Vagina (tissue), 2 donors: ENCODE measurements at places on chromosomes 13 and 19.
A peak's percentile ranks its signal among the peaks of the same experiment; 100 is the strongest.

- no peak for DNase-seq
Measured at GRCh38 chr13:41897126-41897525, 63.8 kb downstream of the VWA8 start.

GRCh38 chr19:36115453-36116343 is at the start of gene TBCB:
Gene TBCB (plus strand): TSS chr19:36115468. CDS start chr19:36115561, 93 bp downstream.
- DNase-seq, result peak; percentile 90

DNA sequence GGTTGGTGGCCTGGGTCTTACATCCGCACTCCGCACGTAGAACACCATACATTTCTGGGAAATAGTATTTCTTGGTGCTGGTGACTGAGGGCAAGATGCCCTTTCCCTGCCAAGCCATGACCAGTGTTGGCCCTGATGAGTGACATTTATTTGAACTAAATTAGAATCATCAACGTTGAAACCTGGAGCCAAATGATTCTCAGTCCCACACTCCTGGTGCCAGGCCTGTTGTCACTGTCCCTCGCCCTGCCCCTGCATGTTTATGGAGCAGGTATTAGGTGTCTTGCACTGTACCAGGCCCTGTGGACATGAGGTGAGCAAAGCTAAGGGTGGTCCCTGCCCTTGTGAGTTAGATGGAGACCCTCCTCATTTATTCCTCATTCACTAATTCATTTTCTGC is 5.8 kb downstream of the CHST8 start:
- DNase-seq, result no peak

DNA sequence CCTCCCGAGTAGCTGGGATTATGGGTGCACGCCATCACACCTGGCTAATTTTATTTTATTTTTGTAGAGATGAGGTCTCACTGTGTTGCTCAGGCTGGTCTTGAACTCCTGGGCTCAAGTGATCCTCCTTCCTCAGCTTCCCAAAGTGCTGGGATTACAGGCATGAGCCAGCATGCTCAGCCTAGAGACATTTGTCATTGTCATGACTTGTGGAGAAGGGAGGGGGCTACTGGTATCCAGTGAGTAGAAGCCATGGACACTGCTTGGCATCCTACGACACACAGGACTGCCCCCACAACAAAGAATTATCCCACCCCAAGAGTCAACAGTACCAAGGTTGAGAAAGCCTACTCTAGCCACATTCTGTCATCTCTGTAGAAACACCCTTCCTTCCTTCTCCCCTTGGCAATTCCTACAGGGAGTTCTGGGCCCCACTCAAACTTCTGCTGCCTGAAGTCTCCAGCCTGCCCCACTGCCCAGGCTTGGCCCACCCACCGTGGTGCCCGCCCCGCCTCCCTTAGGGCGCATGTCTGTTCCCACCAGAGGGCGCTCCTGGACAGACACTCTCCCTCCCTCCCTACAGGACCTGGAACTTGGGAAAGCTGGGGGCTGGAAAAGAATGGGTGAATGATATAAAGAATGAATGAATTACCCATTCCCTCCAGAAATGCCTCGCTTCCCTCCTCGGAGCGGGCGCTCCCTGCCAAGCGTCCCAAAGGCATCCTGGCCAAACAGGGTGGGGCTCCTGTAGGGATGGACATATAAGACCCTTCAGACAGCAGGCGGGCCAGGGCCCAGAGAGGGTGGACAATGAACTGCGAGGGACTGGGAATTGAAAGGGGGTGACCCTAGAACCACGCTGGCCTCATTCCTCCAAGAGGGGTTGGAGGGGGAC is 5.5 kb upstream of the EMP3 start:
- no peak for DNase-seq

DNA sequence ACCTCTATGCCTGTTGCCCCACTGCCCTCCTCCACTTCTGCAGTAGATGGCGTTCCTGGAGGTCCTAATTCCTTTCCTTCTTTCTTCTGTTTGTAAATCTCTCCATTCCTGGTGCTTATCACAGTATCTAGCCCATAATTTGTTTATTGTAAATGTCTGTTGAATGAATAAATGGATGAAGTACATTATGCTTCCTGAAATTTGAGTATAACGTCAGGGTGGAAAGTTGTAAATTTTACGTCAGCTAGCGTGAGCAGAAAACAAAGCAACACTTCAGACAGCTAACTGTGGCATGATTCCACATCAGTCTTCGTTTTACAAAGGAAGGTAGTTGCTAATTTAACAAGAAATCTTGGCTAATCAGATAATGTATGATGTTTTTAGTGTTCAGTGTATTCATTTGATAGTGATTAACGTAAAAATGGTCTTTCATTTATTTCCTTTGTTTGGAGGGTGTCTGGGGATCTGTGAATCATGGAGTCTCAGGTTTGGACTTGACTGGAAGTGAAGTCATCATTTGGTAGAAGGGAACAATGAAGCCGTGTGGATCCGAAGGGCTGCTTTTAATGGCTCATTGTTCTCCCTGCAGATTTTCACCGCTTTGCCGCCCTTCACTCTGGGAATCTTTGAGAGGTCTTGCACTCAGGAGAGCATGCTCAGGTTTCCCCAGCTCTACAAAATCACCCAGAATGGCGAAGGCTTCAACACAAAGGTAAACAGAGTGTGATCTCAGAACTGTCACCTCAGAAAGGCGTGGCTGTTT is 215.1 kb downstream of the SHISA2 start:
- no peak for DNase-seq

DNA sequence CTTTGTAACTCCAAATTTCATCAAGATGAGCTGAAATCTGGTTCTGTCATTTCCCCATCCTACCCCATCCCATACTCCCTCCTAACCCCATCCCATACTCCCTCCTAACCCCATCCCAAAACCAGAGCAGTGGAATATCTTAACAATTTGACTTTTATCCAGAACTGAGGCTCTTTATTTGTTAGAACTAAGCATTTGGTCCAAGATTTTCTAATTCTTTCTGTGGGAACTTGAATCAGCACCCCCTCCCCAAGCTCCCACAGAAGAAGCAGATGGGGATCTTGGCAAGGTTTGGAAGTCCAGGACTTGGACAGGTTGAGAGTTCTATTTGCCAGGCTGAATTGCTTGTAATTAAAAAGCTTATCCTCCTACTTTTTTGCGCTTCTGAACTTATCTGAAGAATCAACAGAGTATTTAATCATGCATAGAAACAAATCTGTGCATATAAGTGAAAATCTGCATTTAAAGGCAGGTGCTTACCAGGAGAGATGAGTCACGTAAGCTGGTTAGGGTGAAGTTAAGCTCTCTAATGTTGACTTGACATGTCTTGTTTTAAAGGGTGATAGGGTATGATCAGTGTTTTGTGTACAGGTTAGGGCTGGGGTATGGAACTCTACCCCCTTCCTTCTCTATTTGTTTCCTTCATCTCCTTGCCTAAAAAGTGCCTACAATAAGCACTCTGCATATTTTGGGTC is 111.1 kb downstream of the COG6 start:
- DNase-seq, result no peak

DNA sequence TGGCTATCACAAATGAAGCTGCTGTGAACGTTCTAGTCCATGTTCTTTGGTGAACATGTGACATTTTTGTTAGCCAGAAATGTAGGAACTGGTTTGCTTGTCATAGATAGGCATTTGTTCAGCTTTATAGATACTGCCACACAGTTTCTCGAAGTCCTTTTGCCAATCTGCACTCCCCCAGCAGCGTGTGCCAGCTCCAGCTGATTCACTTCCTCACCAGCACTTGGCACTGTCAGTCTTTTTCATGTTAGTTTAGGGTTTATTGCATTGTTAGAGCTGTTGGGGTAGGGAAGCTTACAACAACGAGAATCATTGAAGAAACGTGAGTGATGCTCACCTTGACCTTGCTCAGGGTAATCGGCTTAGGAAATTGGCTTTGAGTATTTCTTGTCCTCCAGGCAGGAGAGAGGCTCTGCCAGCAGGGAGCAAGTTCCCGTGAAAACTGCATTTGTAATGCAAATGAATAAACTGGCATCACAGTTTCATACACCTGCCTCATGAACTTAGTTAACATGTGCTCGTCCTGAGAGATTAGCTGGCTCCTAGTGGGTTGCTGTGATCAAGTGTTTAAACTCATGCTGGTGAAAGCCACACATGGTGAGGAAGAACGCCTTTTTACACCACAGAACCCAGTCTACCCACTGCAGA is 83.9 kb downstream of the ING1 start:
- DNase-seq, result no peak

DNA sequence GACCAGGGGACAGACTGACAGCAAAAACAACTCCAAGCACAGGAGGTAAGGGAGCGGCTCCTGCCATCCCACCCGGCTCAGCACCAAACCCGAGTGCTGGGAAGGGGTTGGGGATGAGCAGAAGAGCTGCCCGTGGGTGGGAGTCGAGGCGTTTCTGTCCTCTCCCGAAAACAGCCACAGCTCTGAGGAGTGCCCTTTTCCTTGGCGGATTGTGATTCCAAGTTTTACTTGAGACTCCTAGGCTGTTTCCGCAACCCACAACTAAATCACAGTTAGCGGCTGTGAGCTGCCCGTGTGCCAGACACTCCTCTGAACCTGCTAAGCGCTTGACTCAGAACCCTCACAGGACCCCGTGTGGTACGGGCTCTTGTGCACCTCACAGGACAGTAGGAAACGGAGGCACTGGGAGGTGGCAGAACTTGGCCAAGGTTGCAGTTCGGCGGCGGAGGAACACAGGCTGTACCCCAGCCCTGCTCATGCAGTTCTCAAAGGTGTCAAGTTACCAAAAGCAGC is 21.4 kb downstream of the CFAP97D2 start:
- no peak for DNase-seq

DNA sequence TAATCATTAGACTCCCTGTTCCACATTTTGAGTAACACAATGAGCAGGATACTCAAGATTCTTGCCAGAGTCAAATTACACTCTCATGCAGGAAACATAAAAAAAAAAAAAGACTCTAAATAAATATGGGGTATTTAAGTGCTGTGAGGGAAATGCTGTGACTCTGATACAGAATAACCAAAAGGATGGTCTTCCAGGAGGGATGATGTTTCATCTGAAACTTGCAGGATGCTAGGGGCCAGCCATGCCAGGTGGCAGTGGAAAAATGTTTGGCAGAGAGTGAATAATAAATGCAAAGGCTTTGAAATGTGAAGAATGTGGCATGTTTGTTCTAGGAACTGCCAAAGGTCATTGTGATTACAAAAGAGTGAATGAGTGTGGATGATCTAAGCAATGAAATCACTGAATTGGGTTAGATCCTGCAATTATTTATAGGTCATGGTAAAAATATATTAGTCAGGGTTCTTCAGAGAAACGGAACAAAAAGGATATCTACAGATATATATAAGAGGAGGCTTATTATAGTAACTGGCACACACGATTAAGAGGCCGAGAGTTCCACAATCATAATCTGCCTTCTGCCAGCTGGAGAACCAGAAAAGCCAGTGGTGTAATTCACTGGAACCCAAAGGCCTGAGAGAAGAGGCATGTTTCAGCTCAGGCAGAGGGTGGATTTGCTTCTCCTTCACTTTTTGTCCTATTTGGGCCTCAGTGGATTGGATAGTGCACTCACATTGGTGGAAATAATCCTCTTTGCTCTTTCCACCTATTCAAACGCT is 1832.8 kb upstream of the MIR17HG start:
- DNase-seq, result no peak

DNA sequence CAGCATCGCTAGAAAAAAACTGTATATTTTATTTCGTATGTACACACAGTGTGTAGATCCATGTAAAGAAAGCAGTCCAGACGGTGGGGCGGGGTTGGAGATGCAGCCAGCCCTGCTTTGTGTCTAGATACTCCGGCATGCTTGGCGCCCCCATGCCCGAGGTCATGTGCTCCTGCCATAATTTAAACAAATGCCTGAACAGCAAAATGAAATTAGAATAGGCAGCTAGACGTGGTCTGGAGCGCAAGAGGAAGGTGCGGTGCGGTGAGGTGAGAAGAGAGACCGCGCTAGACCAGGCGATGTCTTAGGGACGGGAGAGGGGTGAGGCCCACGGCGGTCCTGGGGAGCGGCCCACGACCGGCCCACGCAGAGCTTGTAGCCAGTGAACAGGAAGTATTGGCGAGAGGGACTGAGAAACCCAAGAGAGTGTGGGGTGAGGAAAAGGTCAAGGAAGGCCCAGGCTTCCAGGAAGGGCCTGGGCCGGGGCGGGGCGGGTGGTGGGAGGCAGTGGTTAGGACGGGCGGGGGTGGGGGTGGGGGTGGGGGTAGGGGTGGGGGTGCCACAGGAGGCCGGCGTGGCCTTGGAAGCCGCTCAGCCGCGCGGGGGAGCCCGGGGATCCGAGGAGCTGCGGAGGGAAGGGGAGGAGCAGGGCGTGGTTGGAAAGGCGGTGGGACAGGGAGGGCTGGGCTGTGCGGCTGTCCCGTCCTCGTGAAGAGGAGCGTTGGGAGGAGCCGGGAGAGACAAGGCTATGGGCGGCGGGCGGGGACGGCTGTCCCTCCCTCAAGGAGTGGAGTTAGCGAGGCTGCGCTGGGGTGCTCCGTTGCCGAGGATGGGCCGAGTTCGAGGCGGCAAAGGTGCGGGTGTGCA is 254.7 kb upstream of the SGCG start:
- DNase-seq, result no peak

DNA sequence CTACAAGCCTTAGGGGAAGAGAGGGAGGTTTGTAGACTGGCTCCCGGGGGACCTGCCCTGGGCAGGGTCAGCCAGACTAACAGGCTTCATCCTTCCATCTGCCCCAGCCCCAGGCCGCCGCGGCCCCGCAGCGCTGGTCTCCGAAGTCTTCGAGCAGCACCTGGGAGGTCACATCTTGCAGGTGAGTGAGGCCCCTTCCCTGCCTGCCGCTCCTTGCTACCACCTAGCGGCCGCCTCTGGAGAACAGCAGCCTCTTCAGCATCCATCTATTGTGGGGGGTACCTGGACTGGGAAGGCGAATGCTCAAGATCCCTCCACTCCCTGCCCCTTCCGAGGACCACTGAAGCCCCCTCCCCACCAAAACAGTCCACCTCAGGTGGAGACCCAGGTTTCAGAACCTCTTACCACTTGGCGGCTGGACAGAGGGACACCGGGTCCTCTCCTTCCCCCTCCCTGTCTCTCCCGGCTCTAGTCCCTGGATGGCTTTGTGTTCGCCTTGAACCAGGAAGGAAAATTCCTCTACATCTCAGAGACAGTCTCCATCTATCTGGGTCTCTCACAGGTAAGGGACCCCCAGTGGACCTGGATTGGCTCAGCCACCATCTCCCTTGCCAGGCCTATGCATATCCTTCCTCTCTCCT is 12.7 kb downstream of the NPAS1 start:
- no peak for DNase-seq

DNA sequence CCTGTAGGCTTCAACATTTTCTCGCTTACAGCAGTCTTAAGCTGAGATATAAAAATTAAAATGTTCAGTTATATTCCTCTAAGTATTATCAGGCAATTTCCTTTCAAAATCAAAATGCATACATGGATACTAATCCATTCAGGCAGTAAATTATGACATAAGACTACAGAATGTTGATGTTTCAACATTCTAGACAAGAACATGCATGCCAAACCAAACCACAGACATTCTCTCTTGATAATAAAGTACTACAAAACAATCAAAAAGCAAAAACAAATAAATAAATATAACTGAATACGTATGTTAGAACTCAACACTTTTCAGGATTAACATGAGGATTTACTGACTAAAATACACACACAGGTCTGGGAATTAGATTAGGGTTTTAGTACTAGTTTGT is 7.7 kb downstream of the DIS3 start:
- no peak for DNase-seq
